NCI-H226 (cell line): ENCODE measurements at places on chromosomes 7 and 10.
A peak's percentile ranks its signal among the peaks of the same experiment; 100 is the strongest.

GRCh38 chr7:101234636-101235035 is 3.0 kb downstream of the CLDN15 start:
- DNase-seq = no peak

DNA sequence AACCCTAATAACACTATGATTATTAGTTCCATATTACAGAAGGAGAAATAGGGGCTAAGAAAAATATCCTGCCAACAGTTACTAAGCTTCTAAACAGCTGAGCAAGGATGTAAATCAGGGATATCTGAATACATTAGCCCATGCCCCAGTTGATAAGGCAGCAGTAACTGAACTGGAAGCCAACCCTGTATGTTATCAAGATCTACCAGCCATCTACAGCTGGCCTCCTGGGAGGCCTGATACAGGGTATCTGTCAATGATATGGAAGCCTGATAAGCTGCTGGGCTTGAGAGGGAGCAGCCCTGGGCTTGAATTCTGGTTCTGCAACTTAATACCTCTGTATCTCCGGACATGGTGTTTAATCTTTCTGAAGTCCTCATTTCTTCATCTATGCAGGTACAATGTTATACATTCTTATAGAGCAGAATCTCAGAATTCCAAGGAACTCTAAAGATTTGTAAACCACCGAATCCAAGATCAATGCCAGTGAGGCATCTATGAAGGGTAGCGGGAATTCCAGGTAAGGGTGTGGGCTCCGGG is 37.9 kb upstream of the AFAP1L2 start:
- DNase-seq = no peak

DNA sequence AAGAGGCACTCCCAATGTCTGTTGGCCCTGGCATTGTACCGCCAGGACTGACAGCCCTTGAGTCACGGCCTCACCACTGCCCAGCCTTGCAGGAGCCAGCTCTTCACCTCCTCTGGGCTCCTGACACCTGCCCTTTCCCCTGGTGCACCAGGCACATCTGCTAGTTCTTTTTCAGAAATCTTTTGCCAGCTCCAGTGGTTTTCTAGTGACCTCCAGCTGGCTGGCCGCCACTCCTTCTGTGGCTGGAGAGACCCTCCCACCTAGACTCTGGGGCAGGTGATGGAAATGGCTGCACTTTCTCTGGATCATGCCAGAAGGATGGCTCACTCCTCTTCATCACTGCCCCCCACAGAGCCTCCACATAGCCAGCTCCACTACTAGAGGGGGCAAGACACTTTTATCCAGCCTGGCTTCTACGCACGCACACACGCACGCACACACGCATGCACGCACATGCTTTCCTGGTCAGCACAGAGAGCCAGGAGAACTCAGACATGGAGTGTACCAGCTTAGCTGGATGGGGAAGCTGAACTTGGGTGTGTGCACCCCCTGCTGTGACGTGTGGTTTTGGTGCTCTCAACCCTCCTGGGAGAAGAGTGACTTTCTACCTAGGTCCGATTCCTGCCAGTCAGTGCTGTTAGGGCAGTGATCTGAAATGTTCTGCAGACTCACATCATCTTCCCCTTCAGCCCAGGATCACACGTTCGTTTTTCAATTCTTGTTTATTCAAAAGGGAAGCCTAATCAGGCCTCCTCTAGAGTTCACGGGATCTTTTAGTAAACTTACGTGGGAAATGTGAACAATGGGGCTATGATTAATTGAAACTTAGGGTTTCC is 222.0 kb downstream of the PRPF18 start:
- DNase-seq = no peak

DNA sequence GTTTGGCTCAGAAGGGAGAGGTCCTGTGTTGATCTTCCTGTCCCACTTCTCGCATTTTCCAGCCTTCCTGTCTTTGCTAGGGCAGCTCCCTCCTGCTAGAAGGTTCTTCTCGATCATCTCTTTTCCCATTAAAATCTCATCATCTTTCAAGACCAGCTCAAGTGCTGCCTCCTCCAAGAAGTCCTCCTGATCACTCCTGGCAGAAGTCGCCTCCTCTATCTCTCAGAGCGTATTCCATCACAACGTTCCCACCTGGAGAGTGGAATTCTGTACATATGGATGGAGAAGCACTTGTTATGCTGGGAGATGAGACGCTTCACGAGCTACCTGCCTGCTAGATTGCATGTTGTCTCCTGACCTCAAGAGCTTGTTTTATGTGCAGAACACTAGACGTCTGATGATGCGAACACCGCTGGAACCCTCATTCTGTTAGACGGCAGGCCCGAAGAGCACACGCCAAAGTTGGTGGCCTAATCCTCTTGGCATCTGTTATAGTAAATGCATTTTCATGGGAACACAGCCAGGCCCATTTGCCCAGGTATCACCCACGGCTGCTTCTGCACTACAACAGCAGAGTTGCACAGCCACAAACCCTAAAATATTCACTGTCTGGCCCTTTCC is 68.0 kb upstream of the INSIG1 start:
- no peak for DNase-seq

- no peak for DNase-seq
Observed at GRCh38 chr10:57963546-57963945, 304.1 kb downstream of the IPMK start.

GRCh38 chr7:66344166-66344565 is 139.0 kb downstream of the TPST1 start:
- peak; percentile 13 for DNase-seq

DNA sequence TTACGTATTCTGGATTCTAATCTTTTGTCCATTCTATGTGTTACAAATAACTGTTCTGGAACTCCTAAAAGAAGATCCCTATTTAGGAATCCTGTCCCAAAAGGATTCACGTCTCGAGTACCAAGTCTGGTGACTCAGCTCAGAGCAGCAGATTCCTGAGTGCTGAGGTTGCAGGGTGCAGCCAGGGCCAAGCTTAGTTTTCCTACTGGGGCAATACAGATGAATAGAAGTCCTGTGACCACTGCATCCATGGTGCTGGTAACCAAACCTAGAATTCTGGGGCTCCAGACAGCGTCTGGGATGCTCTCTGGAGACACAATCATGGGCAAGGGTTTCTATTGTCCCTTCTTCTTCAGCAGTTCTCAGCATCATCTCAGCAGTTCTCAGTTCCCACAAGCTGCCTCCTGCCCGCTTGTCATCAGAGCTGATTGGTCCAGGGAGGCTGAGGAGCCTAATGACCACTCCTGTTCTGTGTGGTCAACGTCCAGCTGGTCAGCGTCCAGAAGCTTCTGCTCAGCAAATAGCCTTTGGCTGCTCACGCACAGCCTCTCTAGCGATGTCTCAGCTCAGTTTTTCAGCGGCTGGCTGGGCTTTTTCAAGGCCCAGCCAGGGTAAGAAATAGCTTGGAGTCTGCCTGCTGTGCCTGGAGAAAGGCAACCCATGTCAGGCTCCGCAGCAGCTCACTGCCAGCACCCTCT is 50.4 kb upstream of the C7orf33 start:
- DNase-seq = peak; percentile 70

DNA sequence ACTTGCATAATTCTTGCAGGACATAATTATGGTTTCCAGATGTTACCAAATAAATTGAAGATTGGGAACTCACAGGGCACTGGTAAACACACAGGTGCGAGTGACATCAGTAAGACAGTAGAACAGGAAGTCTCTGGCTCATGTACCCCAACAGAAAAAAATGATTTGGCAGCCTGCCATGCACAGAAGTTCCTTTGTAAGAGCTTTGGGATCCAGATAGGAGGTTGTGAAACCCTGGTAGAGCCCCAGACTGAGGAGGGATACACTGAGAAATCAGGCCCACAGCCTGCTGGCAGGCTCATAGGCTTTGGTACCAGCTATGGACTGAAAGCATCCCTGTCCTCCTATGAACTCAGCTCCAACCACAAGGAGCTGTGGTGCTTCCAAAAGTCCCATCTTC is 118.0 kb downstream of the COBL start:
- DNase-seq = peak; percentile 4

GRCh38 chr10:43204943-43205671 is 61.8 kb downstream of the RASGEF1A start:
- DNase-seq = peak; percentile 50

GRCh38 chr10:128316925-128317324 is 190.7 kb upstream of the MKI67 start:
- DNase-seq = no peak

DNA sequence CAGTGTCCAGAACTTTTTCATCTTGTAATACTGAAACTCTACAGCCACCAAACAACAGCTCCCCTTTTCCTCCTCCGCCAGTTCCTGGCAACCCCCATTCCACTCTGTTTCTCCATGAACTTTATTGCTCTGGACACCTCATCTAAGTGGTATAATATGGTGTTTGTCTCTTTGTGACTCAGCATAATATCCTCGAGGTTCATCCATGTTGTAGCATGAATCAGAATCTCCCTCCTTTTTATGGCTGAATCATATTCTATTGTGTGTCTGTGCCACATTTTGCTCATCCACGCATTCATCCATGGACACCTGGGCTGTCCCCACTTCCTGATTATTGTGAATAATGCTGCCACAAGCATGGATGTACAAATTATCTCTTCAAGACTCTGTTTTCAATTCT is 124.4 kb upstream of the FGFR2 start:
- DNase-seq = no peak

DNA sequence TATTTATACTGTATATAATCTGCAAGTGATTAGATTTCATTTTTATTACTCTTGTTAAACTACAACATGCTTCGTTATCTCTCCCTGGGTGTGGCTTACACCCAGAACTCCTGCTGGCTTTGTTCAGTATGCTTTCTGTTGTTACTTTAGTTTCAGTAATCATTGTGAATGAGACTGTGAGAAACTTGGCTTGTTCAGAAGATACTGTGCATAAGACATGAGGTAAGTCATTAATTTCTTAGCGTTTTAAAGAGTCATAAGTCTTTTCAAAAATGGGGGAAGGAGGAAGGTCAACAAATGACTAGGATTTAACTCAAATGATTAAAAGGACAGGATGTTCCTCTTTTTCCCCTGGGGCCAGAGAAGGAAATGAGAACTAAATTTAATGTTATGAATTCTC is 11.6 kb upstream of the ADD3 start:
- no peak for DNase-seq

DNA sequence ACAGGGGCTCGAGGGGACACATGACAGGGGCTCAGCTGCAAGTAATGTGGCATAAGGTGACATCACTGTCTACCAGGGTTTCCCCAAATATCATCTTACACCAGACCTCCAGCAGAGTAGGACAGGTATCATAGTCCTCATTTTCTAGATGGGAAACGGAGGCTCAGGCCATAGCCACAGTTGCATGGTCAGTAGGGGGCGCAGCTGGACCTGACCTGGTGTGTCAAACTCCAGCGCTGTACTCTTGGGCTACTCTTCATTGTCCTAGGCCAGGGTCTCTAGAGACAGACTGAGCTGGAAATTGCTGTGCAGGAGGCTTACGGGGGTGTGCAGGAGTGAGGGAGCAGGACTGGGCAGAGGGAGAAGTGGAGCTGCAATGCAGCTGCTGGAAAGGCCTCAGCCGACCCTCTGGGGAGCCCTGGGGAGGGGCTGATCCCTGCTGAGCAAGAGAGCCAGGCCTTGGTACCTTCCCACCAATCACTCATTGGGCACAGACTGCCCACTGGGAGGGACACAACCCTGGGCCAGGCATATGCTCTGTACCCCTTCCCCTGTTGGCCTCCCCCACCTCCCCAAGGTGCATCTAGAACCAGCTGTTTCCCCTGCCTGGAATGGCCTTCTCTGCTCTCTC is 89.9 kb downstream of the CDH23 start:
- no peak for DNase-seq

DNA sequence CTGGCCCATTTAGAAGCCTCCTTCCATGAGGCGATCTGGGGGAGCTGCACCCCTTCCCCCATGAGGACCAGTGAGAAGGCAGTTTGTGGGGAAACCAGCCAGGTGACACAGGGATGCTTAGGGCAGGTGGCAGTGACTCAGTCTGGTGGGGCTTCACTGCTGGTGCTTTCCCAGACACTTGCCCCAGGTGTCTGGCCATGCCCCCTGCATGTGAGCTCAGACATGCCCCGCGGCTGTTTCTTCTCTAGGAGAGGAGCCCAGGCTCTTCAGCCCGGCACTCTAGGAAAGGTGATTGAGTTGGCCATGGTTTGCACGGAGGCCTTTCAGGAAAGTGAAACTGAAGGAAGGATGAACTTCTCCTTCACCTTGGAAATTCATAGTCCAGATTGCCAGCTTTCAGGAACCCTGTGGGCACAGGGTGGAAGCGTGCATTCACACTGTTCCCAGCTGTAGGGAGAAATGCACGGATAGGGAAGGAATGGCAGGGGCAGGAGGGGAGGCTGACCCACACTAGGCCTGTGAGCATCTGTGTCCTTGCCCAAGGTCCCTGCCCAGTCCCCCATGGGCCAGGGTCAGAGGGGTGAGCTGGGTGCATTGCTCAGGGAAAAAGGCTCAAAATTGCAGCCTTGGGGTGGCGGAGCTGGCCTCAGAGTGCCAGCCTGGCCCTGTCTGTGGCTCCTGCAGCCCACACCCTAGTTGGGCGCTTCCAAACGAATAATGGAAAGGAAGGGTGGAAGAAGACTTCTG is 359.1 kb downstream of the GLRX3 start:
- DNase-seq = no peak

DNA sequence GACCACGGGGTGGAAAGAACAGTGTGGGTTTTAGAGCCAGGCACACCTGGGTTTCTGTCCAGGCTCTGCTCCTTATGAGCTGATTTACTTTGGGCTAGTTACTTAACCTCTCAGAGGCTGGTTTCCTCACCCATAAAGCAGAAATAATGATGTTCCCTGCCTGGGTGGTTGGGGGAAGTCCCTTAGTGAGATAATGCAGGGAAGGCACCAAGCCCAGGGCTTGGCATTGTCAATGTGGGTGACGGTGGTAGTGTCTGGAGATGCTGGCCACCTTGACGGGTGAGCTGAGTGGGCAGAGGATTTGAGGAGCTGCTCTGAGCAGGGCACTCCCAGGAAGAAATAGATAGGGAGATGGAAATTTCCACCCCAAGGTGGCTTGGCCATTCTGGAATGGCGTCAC is 65.2 kb downstream of the SH2D4B start:
- DNase-seq = no peak

DNA sequence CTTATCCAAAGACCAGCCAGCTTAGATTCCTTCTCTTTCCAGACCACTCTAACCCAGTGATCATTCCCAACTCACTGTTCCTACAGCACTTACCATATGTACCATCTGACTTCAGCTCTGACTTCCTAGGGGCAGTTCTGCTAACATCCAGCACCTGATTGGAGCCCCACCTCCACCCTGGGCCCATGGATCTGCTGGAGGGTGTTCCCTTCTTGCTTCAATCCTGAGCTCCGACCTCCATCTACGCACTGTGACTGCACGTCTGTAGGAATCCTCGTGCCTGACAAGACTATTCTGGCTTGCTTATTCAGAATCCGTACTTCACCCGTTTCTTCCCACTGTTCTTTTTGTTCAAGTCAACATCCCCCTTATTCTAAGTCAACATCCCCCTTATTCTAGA is 57.6 kb downstream of the HIPK2 start:
- no peak for DNase-seq

DNA sequence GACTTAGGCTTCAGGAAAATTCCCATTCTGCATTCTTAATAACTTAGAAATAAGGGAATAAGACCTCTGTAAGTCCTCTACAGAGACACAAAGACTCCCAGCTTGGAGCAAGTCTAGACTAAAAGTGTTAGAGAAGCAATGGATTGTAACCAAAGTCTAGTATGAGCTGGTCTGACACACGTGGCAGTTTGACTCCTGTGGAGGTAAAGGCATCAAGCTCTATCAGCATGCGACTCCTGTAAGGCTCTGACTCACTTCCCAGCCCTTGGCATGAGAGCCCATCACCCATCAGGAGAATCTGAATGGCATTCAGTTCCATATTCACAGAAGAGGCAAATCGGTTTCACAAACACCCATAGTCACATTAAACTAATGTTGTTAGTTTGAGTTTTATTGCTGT is 4.4 kb upstream of the VSTM4 start:
- DNase-seq = no peak

GRCh38 chr7:99693427-99694200 is 13.8 kb upstream of the CYP3A5 start:
- DNase-seq = no peak

- DNase-seq = no peak
Observed at GRCh38 chr7:144102041-144102440, 7.3 kb upstream of the OR2A2 start.
